ENCODE measurements at places on chromosomes 13 and 19.

- DNase-seq: no peak
These were observed 37.3 kb downstream of the PEPD start for GRCh38 chr19:33484226-33484774.

DNA sequence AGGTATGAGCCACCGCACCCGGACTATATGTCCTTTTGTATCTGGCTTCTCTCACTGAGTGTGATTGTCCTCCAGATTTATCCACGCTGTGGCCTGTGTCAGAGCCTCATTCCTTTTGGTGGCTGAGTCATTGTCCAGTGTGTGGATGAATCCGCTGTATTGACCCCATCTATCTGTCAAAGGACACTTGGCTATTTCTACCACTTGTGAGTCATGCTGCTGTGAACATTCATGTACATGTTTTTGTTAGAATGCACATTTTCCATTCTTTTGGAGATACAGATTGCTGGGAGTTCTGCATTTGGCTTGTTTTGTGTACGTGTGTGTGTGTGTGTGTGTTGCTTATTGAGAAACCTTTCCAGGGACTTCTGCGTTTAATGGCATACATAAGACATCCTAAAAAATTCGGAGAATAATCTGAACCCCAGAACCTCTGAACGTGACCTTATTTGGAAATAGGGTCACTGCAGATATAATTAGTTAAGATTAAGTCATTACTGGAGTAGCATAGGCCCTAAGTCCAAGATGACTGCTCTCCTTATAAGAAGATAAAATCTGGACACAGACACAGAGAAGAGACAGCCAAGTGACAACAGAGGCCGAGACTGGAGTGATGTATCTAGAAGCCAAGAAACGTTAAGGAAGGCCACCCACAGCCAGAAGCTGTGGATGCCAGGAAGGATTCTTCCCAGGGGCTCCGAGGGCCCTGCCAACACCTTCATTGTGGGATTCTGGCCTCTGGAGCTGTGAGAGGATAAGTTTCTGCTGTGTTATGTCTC is 4.9 kb upstream of the GIPC3 start:
- DNase-seq: no peak

DNA sequence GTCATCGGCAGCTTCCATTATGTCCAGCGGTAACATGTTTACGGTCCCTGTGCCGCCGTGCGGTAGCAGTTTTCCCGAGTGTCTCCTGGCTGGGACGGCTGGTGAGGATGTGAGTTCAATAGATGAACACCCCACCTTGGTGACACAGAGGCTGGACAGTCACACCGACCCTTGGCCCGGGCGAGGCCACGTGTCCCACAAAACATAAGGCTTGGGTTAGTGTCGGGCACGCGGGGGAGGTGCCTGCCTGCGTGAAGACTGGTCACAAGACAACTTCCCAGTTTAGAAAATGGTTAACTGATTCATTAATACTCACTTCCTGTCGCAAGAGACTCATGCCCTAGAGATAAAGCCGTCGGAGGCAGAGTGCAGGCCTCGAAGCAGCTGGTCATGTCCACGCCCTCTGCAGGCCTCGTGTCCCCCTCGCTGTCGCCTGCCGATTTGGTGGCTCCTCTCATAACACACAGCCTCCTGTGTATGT is 17.2 kb downstream of the RASA3 start:
- DNase-seq: no peak

- no peak for DNase-seq
These were observed 17.5 kb upstream of the FFAR2 start for GRCh38 chr19:35430409-35431144.

DNA sequence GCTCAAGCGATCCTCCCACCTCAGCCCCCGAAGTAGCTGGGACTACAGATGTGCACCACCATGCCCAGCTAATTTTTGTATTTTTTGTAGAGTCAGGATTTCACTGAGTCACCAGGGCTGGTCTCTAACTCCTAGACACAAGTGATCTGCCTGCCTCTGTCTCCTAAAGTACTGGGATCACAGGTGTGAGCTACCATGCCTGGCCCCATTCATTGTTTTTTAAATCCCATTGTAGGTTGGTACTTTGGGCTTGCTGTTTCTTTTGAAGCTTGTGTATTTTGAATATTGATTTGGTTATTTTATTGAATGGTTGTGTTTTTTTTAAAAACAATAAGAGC is 26.7 kb downstream of the ZMYM2 start:
- no peak for DNase-seq

DNA sequence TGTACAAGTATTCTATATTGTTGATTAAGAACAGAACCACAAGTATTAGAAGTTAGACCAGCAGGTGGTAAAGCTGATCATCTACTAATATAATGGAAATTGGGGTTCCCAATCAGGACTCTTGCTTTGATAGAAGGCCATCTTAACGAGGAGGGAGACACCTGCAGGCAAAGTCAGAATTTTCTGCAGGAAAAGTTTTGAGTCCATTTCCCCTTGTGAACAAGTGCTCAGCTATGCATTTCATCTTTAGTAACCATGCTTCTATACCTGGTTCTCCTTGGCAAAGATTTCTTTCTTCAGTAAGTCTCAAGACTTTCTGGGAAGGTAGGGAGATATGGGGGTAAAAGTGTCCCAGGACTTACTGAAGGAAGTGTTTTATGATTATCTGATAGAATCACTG is 36.1 kb upstream of the USPL1 start:
- DNase-seq: no peak

DNA sequence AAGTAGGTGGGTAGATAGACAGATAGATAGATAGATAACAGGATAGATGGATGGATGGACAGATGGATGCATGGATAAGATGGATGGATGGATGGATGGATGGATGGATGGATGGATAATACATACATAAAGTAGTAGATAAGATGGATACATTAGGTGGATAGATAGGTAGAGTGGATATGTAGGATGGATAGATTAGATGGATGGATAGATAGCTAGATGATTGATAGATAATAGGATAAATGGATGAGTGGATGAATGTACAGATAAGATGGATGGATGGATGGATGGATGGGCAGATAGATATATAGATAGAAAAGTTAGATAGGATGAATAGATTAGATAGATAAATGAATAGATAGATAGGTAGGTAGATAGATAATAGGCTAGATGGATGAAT is 2.1 kb downstream of the CYP4F3 start:
- DNase-seq: no peak

DNA sequence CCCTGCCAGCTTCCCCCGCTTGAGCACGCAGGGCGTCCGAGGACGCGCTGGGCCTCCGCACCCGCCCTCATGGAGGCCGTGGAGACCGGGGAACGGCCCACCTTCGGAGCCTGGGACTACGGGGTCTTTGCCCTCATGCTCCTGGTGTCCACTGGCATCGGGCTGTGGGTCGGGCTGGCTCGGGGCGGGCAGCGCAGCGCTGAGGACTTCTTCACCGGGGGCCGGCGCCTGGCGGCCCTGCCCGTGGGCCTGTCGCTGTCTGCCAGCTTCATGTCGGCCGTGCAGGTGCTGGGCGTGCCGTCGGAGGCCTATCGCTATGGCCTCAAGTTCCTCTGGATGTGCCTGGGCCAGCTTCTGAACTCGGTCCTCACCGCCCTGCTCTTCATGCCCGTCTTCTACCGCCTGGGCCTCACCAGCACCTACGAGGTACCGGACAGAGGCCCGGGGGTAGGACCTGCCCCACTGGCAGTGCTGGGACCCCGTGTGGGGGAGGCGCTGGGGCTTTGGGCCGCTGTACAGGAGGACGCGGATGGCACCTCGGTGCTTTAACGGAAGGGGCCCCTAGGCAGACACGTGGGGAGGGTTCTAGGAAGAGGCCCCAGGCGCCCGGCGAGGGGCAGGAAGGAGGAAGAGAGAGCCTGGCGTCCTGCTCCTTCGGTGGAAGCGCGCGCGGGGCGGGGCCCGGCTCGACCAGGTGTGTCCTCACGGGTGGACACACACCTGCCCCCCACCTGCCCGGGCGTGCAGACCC is 681 bp downstream of the SLC5A5 start:
- peak; percentile 52 for DNase-seq

GRCh38 chr13:50594276-50595051 is 249.0 kb downstream of the DLEU7 start:
- DNase-seq: no peak

- DNase-seq: no peak
These were observed 442.3 kb downstream of the FGF9 start for GRCh38 chr13:22112956-22113745.

GRCh38 chr13:33918199-33918932 is 100.4 kb downstream of the RFC3 start:
- no peak for DNase-seq

- DNase-seq: no peak
These were observed 14.0 kb upstream of the TMEM255B start for GRCh38 chr13:113745059-113745458.

DNA sequence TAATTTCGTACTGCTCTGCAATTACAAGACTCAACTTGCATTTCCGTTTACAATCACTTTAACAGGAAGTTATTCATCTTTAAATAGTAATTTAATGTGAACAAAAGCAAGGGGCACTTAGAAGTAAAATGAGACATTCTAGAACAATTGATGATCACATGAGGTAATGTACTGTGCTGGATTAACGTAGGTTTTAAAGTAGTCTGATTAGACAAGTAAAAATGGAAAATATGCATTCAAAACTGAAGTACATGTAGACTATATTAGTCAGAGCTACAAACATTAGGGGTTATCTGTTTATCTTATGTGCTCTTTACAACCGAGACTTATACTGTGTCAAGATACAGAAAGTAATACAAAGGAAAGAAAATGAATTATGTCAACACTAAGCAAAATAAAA is 1528.0 kb downstream of the SLITRK5 start:
- DNase-seq: no peak

DNA sequence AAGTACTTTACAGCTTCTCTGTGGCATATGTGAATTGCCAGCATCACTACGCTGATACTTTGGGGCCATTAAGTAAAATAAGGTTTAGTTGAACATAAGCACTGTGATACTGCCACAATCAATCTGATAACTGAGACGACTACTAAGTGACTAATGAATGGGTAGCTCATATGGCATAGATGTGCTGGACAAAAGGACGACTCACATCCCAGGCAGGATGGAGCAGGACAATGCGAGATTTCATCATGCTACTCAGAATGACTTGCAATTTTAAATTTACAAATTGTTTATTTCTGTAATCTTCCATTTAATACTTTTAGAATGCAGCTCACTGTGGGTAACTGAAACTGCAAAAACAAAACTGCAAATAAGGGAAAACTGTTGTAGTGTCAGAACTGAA is 13.6 kb downstream of the CCDC122 start:
- no peak for DNase-seq

DNA sequence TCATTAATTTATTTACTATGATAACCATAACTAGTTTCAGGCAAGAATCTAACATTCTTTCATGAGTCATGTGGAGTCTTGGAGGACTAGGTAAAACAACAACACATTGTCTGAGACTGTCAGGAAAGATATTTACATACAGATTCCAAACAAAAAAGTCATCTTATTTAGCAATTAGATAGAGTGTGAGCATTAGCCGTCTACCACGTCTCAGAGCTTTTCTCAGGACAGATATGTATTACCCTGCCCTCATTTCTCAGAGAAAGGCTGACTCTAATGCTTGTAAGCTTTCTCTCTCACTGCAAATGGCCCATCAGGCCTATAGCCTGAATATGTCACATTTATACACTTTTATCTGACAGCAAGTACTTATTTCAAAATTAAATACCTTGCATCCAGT is 312.1 kb upstream of the PCDH20 start:
- DNase-seq: no peak

- no peak for DNase-seq
These were observed 2374.6 kb downstream of the PCDH9 start for GRCh38 chr13:64855506-64855905.

DNA sequence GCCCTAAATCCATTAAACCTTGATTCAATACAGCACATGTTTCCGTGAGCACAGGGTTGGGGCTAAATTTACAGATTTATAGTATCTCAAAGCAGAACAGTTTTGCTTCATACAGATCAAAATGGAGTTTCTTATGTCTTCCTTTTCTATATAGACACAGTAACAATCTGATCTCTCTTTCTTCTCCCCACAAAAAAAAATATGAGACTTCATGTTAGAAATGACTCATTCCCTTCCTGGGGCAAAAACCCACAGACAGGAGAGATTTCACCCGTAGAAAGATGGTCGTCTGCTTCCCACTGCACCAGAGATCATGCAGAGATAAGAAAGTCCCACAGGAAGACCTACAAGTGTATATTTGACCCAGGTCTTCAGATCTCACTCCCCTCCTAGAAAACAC is 7.7 kb upstream of the ZNF611 start:
- DNase-seq: no peak

DNA sequence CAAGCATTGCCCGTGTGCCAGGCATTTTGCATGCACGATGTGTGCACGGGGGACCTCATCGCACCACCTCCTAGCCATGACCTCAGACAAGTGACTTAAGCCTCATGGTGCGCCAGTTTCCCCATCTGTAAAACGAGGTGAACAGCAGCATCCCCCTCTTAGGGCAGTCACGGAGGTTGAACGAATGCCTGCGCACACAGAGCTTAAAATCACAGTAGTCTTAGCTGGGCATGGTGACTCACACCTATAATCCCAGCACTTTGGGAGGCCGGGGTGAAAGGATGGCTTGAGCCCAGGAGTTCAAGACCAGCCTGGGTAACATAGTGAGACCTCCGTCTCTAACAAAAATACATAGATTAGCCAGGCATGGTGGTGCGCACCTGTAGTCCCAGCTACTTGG is 48.6 kb downstream of the PIN1 start:
- no peak for DNase-seq

- no peak for DNase-seq
These were observed 1.6 kb upstream of the FCGBP start for GRCh38 chr19:39936020-39936419.

GRCh38 chr19:3125900-3126524 is 9.8 kb upstream of the GNA15 start:
- DNase-seq: peak; percentile 87

DNA sequence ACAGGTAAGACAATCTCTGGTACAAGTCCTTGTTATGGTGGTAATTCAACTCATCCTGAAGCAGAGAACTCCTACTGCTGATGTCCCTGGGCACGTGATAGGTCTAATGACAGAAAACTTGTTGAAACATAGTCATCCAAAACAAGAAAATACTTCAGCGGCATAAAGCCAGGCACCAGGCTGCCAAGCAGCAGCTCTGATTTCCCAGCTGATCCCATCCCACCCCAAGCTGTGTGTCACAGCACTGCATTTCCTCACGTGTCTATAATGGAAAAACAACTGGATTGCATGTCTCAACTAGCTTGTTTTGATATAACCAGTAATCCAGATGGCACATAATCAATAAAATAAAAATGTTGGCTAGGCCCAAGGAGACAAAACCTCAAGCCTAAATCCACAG is 64.8 kb downstream of the MIPEP start:
- DNase-seq: no peak

DNA sequence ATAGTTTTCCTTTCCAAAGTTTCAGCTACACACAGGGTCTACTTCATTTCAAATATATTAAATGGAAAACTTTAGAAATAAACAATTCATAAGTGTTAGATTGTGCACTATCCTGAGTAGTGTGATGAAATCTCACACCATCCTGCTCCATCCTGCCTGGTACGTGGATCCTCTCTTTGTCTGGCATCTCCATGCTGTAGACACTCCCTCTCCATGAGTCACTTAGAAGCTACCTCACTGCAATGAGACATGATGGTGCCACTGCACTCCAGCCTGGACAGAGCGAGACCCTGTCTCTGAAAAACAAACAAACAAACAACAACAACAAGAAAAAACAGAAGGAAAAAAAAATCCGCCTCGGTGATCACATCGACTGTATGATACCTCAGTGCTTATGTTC is 191.8 kb downstream of the PCCA start:
- DNase-seq: no peak
